Retina (tissue), 1 donor: ENCODE measurements at places on chromosomes 3 and 15.

- DNase-seq, result no peak
These were observed 113.8 kb downstream of the ADAMTSL3 start for GRCh38 chr15:83767741-83768140.

- no peak for DNase-seq
These were observed 119.2 kb downstream of the SHQ1 start for GRCh38 chr3:72728958-72729467.

- DNase-seq, result no peak
These were observed 42.8 kb downstream of the GAP43 start for GRCh38 chr3:115666081-115666480.

GRCh38 chr15:39312984-39313383 is 267.9 kb upstream of the THBS1 start:
- DNase-seq, result no peak

DNA sequence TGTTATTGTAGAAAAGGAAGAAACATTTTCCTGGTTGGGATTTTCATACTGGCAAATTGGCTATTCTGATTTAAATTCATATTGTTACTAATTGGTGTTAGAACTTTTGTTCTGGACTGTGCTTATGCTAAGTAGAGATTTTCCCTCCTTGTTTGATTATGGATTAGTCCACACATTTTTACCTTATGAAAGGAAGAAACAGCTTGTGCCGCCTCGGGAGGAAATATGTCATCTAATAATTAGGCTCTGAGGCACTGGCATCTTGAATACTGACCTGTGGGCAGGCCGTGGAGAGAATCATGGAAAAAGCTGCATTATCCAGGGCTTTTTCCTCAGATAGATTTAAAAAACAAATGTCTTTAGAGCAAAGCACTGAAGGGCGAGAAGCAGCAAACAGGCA is 344.3 kb upstream of the TBL1XR1 start:
- DNase-seq, result no peak

- no peak for DNase-seq
These were observed 5.9 kb upstream of the ADGRG7 start for GRCh38 chr3:100603469-100603868.

DNA sequence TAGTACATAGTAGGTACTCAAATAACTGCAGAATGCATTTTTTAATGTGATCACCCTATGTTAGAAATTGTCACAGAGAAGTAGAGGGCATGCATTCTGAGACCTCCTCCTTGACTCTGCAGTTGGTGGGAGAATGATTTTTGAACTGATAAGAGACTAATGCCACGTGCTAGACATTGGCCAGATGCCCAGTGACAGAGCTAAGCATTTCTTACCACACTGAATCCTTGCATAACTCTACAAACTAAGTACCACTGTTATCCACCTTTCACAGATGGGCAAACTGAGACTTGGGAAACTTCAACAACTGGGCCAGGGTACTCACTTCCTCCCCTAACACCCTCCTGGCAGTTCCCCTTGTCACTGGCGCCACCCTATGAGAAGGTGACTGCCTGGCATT is 33.5 kb upstream of the SPATA12 start:
- DNase-seq, result no peak

DNA sequence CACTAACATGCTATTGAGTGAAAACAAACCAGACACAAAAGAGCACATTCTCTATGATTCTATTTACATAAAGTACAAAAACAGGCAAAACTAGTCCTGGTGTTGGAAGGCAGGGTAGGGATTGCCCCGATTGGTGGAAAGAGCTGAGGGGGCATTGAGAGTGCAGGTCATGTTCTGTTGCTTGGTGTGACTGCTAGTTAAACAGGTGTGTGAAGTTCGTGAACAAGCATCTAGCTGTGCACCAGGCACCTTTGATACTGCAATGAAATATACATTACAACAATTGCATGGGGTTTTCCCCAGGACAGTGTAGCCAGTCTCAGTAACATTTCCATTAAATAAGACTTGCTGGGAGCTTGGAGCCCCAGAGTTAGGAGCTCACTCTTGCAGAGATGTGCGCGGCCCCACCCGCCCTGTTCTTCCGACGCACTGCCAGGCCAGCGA is 26.3 kb upstream of the THRB start:
- no peak for DNase-seq

GRCh38 chr3:116640109-116640508 is 69.5 kb upstream of the TUSC7 start:
- DNase-seq, result no peak

GRCh38 chr3:73465926-73466325 is 158.8 kb downstream of the PDZRN3 start:
- DNase-seq, result no peak

DNA sequence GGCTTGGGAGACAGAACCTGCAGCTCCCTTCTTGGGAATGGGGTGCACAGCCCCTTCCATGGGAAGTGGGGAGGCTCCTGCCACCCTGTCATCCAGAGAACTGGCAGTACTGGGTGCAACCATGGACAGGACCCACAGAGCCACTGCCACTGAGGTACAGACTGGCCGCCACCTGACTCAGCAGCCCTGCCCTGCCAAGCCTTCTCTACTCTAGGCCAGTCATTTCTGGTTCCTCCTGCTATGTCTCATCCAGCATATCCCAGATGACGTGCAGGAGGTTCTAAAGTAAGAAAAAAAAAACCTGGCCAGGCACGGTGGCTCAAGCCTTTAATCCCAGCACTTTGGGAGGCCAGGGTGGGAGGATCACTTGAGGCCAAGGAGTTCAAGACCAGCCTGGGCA is 76.9 kb upstream of the RPL32 start:
- DNase-seq, result no peak

GRCh38 chr15:80832686-80833085 is 53.5 kb downstream of the CEMIP start:
- peak; percentile 51 for DNase-seq
